ENCODE measurements at places on chromosomes 7 and 10.

DNA sequence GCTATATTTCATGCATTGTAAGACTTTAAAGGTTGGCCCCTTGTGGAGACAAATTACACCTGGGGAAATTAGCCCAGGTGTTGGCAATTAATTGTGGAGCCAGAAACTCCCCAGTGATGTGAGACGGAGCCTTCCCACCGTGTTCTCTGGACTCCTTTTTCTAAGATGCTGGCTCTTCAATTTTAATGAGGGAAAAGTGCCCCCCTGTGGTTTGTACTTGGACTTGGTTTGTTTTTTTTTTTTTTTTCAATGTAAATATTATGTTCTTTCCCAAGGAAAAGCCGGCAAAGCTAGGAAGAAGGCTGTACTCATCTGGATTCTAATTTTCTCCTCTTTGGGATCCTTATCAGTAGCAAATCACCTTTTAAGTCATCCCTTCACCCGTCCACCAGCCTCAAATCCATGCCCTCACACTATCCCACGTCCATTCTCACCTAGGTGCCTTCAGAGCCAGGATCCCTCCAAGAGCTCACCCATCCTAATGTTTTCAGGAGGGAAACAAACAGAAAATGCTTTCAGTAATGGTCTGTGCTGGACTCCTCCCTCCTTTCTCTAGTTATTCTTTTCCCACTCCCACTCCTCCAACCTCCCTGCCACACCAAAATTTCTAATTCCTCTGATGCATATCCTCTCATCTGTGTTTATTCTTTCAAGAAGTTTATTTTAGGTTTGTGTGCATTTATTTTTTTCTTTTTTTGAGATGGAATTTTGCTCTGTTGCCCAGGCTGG lies 20.4 kb upstream of the ST8SIA6 start:
- peak; percentile 27 for DNase-seq

DNA sequence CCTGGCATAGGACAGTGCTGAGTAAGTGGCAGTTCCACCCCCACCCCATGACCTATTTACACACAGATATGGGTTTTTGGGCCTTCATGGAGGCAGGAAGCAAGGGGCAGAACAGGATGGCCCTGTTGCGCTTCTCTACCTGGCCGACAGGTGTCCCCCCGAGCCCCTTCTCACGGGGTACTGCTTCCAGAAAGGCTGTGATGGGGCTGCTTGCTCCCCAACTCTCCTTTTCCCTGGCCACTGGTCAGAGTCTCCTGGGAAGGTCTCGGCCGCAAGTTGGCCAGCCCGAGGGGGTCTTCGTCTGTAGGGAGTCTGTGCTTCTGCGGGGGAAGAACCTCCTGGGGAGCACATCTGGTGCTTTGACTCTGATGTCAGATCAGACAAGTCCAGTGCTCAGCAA lies 139.8 kb upstream of the TNS3 start:
- DNase-seq: no peak

- DNase-seq: peak; percentile 42
Measured at GRCh38 chr10:184911-185310, 49.7 kb downstream of the ZMYND11 start.

- DNase-seq: peak; percentile 20
Measured at GRCh38 chr10:129416956-129417765, 49.9 kb upstream of the MGMT start.

DNA sequence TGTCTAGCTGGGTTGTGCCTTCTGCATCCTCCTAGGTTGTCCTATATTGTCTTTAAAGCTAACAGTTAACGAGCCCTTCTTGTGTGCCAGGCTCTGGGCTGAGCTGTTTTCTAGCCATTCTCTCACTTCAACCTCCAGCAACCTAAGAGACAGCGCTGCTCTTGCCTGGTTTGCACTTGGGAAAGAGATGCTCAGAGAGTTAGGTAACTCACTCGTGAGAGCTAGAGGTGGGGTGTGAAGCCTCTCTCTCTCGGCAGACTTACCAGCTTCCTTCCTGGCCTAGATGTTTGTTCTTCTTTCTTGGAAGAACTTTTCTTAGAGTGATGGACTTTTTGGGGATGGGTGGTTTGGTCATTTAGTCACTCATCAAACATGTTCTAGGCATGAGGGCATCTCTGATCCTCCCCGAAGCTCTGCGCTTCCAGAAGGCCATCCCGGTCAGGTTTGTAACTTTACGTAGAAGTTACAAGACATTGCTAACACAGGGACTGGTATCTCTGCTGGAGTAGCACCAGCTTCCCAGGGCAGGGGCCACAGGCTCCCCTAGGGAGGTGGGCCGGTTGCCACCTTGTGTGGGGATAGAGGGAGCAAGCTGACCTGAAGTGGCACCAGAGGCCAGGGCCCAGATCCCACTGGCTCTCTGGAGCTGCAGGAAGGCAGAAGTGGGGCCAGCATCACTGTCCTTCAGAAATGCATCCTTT lies 14.3 kb downstream of the TSPAN15 start:
- no peak for DNase-seq

DNA sequence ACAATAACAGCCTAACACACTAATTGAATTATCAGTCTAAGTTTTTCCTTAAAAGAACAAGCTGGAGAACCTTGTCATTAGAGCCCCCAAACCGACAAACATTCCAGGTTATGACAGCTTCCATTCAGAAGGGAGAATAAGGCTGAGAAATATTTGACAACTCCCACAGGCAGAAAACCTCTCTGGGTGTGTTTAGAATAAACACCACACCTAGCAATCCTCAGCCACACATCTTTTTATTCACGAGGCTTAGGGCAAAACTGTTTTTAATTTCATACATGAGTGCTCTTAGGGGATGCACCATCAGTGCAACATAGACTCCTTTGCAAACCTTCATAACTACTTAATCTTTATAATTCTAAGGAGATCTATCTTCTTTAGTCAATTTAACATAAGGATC lies 24.2 kb downstream of the STN1 start:
- no peak for DNase-seq
